Activated naive CD8-positive, alpha-beta T cell treated with anti-CD3 and anti-CD28 coated beads, Interleukin-2, amount 50 U/mL, for 16 hours (primary cell): ENCODE measurements at places on chromosomes 16 and 17.

DNA sequence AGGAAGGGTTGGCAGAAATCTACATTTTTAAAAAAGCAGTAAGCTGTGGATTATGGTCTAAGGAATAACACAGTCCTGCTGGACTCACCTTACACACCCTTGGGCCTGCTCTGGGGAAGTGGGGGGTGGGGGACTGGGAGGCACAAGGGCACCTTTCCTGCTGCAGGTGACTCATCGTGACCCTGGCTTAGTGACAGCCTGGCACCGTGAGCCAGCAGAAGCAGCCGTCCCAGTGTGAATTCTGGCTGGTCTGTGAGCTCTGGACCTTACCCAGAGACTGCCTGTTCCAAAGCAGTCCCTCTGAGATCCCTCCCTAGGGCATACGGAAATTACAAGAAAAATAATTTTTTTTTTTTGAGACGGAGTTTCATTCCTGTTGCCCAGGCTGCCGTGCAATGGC is 4.2 kb upstream of the CRK start:
- no peak for DNase-seq

DNA sequence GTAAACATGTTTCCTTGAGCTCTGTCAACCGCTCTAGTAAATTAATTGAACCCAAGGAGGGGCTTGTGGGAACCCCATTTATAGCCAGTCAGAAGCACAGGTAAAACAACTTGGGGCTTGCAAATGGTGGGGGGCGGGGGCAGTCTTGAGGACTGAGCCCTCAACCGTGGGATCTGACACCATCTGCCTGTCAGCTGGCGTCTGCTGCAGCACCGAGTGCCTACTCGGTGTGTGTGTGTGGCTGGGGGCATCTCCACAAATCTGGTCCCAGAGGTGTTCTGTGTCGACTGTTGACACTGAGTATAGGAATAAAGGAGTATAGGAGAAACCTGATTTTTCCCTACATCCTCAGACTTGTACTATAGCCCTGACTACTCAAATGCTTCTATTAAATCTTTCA is 20.6 kb downstream of the CREBBP start:
- no peak for DNase-seq

GRCh38 chr17:19646788-19647696 is 1.5 kb upstream of the ALDH3A2 start:
- no peak for DNase-seq

- no peak for DNase-seq
These were observed 161.3 kb upstream of the GSE1 start for GRCh38 chr16:85451641-85452363.
